ENCODE measurements at places on chromosomes 4 and X. TPM values are rescaled to one million over a fixed set of nuclear protein-coding genes. Genes with fewer than 3 reads are reported as not detected.

H2BW2 gene
- total RNA-seq: not detected

XAGE2 gene
- not detected for total RNA-seq

FAM9C gene
- total RNA-seq: not detected

WNK3 gene
- 1.4 TPM for total RNA-seq

BMP3 gene
- under 0.01 TPM for total RNA-seq

SORCS2 gene
- total RNA-seq: 0.36 TPM

SLC9B1 gene
- total RNA-seq: 0.28 TPM

TLR1 gene
- 1.1 TPM for total RNA-seq

CNKSR2 gene
- total RNA-seq: 0.56 TPM

KIAA1210 gene
- total RNA-seq: not detected

LRCH2 gene
- total RNA-seq: 8.1 TPM

ELF4 gene
- 10.9 TPM for total RNA-seq

PNMA3 gene
- not detected for total RNA-seq

PROM1 gene
- total RNA-seq: not detected

CEP44 gene
- total RNA-seq: 15.8 TPM

HSFX4 gene
- not detected for total RNA-seq

RBPJ gene
- total RNA-seq: 148 TPM

IL3RA gene
- total RNA-seq: not detected

CT45A3 gene
- not detected for total RNA-seq

ASB12 gene
- total RNA-seq: not detected

LONRF3 gene
- total RNA-seq: not detected

TCEAL8 gene
- 91.4 TPM for total RNA-seq

EVC gene
- total RNA-seq: 16.8 TPM

MTMR8 gene
- total RNA-seq: under 0.01 TPM

SLC6A14 gene
- not detected for total RNA-seq

MAMLD1 gene
- total RNA-seq: 1.4 TPM

RASGEF1B gene
- total RNA-seq: 0.28 TPM

IL21 gene
- total RNA-seq: not detected

TLR3 gene
- total RNA-seq: 0.28 TPM

All from IMR-90 (cell line).